NCI-H1930 (cell line): ENCODE measurements at places on chromosomes 2 and 18.

DNA sequence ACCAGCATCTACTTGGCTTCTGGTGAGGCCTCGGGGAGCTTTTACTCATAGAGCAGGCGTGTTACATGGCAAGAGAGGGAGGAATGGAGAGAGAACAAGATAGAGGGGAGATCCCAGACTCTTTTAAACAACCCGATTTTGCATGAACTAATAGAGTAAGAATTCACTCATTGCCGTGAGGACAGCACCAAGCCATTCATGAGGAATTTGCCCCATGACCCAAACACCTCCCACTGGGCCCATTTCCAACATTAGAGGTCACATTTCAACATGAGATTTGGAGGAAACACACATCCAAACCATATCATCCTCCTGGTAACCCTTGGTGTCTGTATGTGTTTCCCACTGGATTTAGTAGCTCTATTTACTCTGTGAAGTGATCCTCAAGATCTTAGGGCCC is 249.9 kb upstream of the SP5 start:
- no peak for DNase-seq

DNA sequence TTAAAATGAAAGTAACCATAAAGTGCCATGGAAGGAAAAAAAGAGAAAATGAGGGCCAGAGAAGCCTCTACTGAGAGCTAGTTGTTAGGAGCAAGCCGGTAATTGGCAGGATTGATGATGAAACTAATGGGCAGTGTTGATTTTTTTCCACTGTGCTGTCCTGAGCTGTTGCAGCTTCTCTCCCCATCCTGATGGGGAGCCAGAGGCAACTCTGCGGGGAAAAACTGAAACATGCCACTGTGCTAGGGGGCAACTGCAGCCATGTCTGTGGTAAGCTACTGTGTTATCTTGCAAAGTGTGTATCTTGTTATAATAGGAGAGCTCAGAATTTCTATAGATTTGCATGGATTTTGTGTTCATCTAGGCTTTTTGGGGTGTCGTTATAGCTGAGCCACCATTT is 487.9 kb downstream of the STK39 start:
- DNase-seq, result no peak

GRCh38 chr2:151862700-151863099 is 34.5 kb upstream of the ARL5A start:
- DNase-seq, result no peak

- no peak for DNase-seq
These were observed 82.0 kb downstream of the SMAD7 start for GRCh38 chr18:48868468-48869466.

DNA sequence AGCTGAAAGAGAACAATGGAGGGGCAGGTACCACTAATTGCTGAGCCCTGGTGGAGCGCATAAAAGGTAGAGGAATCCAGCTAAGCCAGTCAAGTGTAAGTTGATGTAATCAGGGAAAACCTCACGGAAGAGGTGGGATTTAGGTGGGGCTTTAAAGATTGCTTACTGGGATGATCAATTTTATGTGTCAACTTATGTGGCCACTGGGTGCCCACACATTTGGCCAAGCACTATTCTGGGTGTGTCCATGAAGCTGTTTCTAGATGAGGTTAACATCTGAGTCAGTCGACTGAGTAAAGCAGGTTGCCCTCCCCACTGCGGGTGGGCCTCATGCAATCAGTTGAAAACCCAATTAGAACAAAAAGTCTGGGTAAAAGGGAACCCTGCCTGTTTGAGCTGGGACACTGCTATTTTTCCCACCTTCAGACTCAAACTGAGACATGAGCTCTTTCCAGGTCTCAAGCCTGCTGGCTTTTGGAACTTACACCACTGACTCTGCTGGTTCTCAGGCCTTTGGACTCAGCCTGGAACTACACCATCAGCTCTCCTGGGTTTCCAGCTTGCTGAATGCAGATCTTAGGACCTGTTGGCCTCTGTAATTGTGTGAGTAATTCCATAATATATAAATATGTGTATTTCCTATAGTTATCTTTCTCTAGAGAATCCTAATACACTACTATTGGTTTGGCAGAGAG is 67.3 kb downstream of the MYO5B start:
- no peak for DNase-seq

- no peak for DNase-seq
These were observed 646 bp downstream of the ALS2 start for GRCh38 chr2:201779901-201780673.

DNA sequence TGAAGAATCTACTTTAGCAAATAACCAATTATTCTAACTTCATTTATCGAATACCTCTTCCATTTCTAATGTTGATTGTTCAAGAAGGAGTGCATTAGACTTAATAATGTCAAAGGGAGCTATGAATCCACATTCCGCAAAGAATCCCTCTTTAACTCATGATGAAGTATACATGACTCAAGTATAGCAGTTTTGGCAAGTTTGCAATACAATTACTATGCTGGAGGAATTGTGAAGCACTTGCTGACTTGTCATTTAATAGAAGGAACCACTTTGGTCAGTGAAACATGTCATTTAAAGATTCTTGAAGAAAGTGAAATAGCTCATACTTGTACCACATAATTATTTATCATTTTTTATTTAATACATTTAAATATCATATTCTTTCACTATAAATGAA is 125.1 kb downstream of the SLC39A10 start:
- DNase-seq, result no peak

- DNase-seq, result no peak
These were observed 4.9 kb downstream of the VIT start for GRCh38 chr2:36701391-36701795.
